Tongue (tissue), 3 donors: ENCODE measurements at places on chromosomes 6 and 20. TPM values are rescaled to one million over a fixed set of nuclear protein-coding genes. Genes with fewer than 3 reads are reported as not detected.

DNA sequence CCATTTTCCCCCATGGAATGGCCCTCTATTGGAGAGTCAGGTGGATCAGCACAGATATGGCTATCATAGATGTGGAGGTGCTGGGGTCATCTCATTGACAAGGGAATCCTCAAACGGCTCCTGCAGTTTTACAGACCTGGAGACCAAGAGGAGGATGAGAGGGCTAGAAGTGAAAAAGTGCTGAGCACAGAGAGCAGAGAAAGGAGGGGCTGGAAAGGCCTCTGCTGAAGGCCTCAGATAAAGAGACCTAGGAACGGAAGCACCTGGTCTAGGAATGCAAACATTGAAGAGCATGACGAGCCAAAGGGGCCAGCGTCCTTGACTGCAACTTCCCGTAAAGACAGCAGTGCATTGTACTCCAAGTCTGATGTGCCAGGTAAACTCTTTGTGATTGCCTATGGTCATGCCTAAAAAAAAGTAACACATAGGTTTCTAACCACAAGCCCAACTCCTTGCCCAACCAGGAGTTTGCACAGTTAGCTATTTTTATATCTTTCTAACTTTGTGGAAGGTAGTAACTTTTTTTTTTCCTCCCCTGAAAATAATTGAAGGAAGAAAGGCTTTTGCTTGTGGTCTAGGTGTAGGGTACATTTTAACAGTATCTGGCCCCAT is 15.2 kb downstream of the RSPH4A start:
- no peak for DNase-seq

DNA sequence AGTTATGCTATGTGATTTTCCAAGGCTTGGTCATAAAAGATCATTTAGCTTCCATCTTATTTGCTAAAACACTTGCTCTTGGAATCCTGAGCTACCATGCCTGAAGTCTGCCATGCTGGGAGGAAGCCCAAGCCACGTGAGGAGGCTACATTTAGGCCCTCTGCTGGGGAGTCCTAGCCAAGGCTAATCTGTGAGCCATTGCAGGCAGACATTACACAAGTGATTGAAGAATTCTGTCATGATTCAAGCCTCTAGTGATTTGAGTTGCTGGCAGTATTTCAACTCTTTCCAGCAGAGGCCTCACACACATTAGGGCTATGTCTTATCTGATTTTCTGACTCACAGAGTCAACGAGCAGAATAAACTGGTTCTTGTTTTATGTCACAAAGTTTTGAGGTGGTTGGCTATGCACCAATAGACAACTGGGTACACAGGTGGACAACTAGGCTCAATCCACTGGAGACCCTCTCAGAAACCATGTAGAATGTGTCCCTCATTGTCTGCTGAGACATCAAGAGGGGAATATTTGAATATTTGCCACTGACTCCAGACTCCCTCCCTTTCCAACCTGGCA is 227.2 kb upstream of the SULF2 start:
- DNase-seq: no peak

DNA sequence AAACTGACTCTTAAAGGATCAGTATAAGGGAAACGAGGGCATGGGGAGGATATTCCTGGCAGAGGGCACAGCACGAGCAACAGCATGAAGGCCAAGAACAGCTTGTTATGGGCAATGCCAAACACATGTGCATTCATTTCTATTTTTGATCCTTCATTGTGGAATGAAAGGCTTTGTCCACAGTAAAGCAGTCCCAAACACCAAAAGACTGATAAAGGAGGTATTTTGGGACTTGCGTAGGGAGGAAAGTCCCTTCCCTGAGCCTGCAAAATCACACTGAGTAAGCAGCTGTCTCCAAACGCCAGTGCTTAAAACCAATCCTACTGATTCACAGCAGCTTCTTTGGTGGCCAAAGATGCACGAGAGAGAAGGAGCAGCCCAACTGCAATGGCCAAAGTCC is 138.2 kb downstream of the UNC5CL start:
- peak; percentile 31 for DNase-seq

The LPIN3 gene
- 11.0 TPM for total RNA-seq

- DNase-seq: peak; percentile 89
Measured at GRCh38 chr20:21719592-21720214, 14.2 kb downstream of the PAX1 start.

- no peak for DNase-seq
Measured at GRCh38 chr6:149340200-149340599, 22.7 kb downstream of the TAB2 start.

DNA sequence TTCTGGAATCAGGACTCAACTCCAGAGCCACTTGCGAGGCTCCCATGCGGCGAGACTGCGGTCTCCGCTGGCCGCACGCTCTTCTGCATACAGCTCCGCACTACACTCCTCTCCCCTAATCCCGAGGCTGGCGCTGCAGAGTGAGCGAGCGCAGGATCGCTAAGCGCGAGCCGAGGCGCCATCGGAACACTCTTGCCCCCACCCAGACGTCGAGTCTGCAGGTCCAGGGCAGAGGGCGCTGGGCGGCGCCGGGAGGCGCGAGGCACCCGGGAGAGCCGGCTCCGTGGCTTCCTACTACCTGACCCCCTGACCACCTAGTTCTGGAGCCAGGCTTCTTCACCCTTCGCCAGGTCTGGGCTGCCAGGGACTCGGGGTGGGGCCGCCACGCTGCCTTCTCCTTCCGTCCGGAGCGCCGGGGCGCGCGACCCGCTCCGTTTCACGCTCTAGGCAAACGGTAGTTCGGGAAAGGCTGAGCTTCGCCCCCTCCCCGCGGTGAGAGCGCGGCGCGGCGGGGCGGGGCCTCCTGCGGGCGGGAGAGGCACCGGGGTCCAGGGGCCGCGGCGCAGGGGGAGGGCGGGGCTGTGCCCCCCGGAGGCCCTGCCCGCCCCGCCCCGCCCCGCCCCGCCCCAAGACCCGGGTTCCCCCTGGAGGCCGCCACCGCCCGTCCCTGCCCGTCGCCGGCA is 5.4 kb upstream of the TUBB2A start:
- DNase-seq: peak; percentile 87

- DNase-seq: no peak
Measured at GRCh38 chr20:38520261-38520660, 47.6 kb downstream of the RALGAPB start.
